Cardiac ventricle fibroblast (primary cell): ENCODE measurements at places on chromosomes 16 and 17. TPM values are rescaled to one million over a fixed set of nuclear protein-coding genes. Genes with fewer than 3 reads are reported as not detected.

SLFN5 gene
- 17.5 and 19.2 TPM in 2 replicates for total RNA-seq

TAC4 gene
- total RNA-seq = not detected in 2 replicates

KRTAP2-4 gene
- total RNA-seq = not detected in 2 replicates

CMTM2 gene
- total RNA-seq = not detected in 2 replicates

CSF3 gene
- total RNA-seq = not detected in 2 replicates

CCL8 gene
- total RNA-seq = 0.19 and 1.2 TPM in 2 replicates
